ENCODE measurements at places on chromosomes 11 and 22. TPM values are rescaled to one million over a fixed set of nuclear protein-coding genes. Genes with fewer than 3 reads are reported as not detected.

DNA sequence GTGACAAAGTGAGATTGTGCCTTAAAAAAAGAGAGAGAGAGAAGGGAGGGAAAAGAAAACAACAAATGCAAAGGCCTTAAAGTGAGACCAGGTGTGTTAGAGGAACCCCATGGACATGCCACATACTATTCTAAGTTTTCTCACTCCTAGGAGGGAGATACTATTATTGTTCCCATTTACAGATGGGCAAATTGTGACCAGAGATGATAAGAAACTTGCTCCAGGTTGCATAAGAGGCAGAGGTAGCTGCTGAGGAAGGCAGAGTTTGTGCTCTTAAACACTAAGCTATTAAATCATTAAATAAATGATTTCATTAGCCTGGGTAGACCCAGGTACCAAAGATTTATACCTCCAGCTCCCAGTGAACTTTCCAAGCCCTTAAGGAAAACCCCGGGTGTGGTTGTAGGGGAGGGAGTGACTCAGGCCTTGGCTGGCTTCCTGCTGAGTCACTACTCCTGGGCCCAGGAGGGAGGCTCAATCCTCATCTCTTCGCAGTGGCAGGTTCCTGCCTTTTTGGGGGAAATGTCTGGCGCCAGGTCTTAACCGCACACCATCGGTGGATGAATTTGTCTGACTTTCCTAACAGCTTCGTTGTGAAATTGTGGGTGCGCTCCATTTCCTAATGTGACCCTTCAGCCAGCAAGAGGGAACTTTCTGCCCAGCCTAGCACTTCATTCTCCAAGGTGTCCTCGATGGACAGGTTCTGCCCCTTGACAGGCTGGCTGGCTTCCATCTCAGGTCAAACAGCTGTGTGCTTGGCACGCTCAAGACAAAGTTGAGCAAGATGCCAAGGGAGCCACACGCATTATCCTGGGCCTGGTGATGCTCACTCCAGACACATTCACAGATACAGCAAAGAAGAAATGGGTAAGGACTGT lies 33.4 kb upstream of the PTPRJ start:
- peak; percentile 47 for DNase-seq

DNA sequence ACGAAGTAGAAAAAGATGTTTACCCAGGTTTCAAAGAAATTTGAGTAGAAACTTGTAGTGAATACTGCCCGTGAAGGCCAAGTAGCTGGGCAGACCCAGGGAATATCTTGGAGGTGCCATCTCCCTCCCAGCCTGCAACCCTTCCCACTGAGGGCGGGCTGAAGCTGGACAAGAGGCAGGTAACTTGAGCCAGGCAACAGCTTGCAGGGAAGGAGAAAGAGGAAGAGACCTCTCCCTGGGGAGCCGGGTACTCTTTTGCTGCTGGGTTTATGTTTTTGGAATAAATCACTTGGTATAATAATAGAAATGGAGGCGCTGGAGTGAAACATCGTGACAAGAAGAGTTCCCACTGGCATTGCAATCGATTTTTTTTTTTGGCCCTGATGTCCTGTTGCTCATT lies 49.4 kb upstream of the JAM3 start:
- no peak for DNase-seq

DNA sequence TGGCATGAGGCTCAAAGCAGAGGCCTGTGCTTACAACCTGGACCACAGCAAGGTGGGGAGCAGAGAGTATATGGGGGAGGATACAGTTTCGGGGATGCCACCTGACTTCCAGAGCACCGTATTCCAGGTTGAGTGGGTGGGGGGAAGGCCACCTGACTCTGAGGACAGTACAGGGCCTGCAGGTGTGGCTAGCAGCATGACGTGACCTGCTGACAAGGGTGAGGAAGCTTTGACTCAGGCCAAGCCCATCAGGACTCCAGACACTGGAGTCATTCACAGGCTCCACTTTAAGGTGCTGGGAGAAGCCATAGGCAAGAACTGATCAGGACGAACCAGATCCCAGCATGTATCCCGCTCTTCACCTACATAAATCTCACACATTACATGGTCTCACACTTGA lies 34.6 kb upstream of the CRTAM start:
- DNase-seq, result no peak

- no peak for DNase-seq
Measured at GRCh38 chr22:45564349-45565030, 61.8 kb downstream of the FBLN1 start.

DNA sequence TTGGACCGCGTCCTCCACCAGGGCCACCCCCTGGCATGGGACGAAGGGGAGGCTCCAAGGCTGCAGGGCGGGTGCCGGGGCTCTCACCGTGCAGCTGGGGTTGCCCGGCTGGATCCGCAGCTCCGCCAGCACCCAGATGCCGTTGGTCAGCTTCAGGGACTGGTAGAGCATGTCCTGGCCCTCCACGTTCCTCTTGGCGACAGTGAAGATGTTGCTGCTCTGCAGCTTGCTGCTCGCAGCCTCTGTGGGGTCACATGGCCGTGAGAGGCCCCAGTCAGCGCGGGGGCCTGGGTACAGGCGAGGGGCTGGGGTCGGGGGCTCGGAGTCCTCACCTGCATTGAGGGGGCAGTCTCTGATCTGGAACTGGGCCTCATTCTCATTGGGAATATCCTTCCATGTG lies 14.8 kb upstream of the RASL10A start:
- no peak for DNase-seq

GRCh38 chr11:59865031-59865430 lies 1.3 kb downstream of the TCN1 start:
- no peak for DNase-seq

Gene PI4KA
- 60.4 TPM for total RNA-seq

Gene SLC22A25
- not detected for total RNA-seq

Gene CRACR2B
- 5.5 TPM for total RNA-seq
